ENCODE measurements at places on chromosomes 1 and 21.

- DNase-seq, result no peak
Observed at GRCh38 chr1:168697356-168698126, 31.5 kb downstream of the DPT start.

- DNase-seq, result no peak
Observed at GRCh38 chr21:38759413-38759812, 46.3 kb upstream of the ETS2 start.

- DNase-seq, result no peak
Observed at GRCh38 chr1:100302739-100303138, 36.7 kb downstream of the RTCA start.

DNA sequence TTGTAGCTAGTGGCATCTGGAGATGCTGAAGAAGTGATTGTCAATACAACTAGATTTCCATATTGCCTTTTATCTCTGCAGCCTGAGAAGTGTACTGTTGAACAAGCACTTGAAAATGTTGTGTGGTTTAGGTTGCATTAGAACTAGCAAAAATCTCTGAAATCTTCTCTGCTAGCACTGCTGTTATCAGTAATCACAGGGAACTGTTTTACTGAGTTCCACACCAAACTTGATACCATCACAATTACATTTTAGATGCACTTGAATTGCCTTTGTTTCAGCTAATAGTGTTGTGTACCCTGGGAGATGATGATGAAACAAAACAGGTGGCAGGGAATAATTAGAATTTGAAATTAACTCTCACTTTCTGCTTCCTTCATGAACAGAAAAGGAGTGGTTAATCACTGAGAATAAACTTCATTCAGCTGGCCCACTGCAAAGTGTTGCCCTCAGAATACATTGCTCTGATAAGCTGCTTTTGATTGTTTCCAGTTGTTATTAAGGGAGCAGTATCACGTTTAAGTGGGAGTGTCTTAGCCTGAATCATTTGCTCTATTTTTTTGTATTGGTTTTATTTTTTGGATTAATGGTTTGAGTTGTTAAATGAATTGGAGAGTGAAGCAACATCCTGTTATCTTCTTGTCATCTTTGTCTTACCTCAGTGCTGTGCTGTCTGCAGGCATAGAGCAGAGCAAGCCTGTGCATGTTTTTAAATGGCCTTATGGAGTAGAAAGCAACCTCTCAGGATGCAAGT lies 13.0 kb downstream of the FAM20B start:
- DNase-seq, result no peak

DNA sequence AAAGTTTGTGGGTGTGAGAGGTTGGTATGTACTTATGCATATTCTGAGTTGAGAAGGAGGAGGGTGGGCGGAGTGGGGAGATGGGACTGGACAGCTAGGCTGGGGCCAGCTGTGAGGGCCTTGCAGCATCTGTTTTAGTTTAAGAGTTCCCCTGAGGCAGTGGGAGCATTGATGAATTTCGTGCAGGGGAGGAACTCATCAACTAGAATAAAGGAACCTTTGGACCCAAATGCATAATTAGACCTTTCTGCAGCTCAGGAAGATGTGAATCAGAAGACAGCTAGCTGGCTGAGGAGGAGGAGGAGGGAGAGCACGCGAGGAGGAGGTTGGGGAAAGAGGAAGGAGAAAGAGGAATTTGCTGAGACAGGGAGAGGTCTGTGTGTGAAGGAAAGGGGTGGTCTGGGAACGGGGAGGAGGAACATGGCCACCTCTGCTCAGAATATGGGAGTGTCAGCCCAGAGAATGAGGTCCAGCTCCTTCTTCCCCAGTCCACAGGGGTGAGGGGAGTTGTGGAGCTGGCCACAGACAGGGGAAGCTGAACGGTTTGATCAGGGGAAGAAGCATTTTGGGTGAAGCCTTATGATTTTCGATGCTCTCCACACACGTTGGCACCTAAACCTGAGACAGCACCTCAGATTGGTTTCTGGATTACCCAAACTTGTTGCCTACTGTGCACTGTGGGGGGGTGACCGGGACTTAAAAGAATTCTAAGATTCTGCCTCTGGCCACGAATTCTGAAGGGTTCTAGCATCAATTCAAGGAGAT lies 27.7 kb downstream of the MYOG start:
- no peak for DNase-seq

GRCh38 chr1:209051570-209051969 lies 531.9 kb upstream of the CAMK1G start:
- no peak for DNase-seq

- DNase-seq, result no peak
Observed at GRCh38 chr1:24022581-24023361, 42.6 kb upstream of the SRSF10 start.

GRCh38 chr21:36030581-36031189 lies 29.6 kb downstream of the SETD4 start:
- no peak for DNase-seq

DNA sequence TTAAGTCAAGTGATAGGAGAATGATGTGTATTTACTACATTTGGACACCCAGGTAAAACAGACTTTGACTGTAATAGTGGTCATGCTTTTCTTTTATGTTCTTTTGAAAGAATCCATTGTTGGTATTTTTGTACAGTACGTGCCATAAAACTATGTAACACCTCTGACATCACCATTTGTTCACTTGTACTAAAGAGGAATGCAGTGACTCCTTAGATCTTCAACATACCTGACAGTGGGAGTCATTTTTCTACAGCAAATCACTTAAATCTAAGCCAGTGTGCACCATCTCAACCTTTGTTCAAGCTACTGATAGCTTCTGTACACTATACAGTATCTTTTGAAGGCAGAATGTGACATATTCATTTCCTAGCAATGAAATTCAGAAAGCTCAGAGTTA lies 6.3 kb upstream of the PLD5 start:
- DNase-seq, result no peak

DNA sequence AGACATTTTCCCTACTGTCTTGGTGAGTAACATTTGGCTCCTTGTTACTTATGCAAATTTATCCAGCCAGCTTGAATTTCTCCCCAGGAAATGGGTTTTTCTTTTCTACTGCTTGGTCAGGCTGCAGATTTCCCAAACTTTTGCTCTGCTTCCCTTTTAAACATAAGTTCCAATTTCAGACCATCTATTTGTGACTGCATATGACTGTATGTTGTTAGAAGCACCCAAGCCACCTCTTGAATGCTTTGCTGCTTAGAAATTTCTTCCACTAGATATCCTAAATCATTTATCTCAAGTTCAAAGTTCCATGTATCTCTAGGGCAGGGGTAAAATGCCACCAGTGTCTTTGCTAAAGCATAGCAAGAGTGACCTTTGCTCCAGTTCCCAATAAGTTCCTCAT lies 32.3 kb upstream of the CITED4 start:
- DNase-seq, result no peak

DNA sequence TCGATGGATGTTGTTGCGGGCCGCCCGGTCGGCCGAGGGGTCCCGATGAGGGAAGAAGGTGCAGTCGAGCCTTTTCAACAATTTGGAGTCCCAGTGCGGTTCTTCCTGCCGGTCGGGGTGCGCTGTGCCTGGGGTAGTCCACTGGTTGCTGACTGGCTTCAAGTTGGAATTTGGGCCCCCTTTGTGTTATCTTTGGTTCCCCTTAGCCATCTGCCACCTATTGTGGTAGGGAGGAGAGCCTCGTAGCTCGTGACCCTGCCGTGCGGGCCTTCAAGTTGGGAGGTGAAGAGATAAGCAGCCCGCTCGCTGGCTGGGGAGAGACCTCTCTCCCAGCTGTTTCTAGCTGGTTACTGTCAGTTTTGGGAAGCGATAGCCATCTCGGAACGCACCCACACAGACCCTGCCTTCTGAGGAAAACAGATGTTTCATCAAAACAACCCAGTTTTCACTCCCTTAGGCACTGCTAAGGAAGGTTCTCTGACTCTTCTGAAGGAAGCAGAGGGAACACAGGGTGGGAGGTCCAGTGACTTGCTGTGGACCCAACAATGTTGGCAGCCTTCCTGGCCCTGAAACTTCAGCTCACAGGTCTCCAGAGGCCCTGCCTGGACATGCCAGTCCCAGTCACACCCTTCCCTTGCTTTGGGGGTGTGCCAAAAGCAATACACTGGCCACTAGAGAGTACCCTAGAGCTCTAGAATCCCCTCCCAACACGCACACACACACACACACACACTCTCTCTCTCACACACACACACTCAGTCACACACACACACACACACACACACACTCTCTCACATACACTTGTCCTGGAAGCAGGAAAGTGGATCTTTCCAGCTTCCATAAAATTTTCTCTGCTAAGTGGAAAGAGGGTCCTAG lies 1.0 kb downstream of the BTG2 start:
- no peak for DNase-seq

- DNase-seq, result no peak
Observed at GRCh38 chr1:237324226-237324625, 282.2 kb downstream of the RYR2 start.

GRCh38 chr1:201004154-201004553 lies 19.4 kb downstream of the KIF21B start:
- no peak for DNase-seq

DNA sequence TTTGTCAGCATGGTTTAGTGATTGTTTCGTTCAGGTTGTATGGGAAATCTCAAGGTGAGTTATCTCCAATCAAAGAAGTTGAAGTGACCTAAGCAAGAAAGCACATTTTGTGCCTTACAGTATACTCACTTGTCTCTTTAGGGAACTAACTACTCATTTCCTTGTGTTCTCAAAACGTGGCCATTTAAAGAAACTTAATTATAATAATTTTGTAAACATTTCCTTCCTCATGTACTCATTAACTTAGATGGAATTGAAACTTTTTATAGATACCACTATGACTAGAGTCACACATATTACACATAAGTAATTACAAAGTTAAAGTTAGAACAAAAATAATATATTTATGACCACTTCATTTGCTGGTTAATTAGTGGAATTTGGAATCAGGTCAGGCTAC lies 552.6 kb downstream of the MRPL39 start:
- DNase-seq, result no peak

DNA sequence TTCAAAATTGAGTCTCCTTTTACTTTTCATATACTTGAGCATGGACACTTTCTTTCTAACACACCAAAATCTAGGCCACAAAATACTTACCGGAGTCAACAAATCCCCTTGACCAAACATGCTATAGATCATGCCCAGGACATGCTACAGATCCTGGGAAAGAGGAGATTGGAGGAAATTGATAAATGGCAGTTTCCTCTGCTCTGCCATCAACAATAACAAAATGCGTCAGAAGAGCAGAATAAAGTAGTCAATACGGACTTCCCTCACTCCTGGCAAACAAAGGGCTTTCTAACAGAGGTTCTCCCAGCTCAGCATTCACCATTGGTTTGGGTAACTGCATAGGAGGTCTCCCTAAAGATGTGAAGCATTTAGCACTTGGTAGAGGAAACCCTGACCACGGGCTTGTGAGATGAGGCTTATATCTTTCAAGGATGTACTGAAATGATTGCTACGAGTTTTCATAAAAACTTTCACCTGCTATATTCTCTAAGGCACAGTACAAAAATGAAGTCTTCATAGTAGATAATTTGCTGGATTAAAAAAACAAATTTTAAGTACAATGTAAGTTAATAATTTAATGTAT lies 283.8 kb upstream of the RUNX1 start:
- no peak for DNase-seq

GRCh38 chr1:174165471-174166137 lies 6.3 kb downstream of the RABGAP1L start:
- no peak for DNase-seq
